ENCODE measurements at places on chromosomes 11 and 22.
A peak's percentile ranks its signal among the peaks of the same experiment; 100 is the strongest.

DNA sequence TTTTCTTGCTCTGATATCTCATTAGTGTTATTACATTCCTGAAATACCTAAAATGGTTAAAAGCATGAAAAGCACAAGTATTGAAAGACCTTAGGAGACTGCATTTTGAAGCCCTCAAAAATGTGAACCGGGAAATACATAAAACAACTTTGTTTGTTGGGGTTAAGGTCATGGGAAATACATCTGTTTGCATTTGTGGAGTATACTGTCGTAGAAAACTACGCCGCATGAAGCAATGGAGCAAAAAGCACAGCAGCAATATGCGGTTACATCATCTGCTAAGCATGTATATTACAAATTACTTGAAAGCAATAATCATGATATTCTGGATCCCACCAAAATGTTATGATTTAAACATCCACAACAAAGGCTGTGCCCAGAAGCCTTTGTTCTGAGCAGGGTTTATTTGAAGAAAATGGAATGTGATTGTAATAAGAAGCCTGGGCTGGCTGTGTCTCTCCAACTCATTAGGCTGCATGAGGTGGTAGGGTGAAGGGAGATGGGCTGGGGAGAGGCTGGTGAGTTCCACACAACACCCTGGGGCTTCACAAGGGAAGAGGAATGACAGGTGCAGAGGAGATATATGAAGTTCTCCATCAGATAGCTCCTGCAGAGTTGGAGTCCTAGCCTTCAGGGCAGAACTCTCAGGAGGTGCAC is 64.7 kb upstream of the LIN7C start:
- no peak for DNase-seq

- peak; percentile 13 for DNase-seq
Measured at GRCh38 chr11:46918788-46919513, 601 bp upstream of the LRP4 start.

- DNase-seq, result no peak
Measured at GRCh38 chr11:58059007-58059350, 28.2 kb downstream of the OR6Q1 start.

- no peak for DNase-seq
Measured at GRCh38 chr22:47645923-47646322, 883.5 kb downstream of the TBC1D22A start.

DNA sequence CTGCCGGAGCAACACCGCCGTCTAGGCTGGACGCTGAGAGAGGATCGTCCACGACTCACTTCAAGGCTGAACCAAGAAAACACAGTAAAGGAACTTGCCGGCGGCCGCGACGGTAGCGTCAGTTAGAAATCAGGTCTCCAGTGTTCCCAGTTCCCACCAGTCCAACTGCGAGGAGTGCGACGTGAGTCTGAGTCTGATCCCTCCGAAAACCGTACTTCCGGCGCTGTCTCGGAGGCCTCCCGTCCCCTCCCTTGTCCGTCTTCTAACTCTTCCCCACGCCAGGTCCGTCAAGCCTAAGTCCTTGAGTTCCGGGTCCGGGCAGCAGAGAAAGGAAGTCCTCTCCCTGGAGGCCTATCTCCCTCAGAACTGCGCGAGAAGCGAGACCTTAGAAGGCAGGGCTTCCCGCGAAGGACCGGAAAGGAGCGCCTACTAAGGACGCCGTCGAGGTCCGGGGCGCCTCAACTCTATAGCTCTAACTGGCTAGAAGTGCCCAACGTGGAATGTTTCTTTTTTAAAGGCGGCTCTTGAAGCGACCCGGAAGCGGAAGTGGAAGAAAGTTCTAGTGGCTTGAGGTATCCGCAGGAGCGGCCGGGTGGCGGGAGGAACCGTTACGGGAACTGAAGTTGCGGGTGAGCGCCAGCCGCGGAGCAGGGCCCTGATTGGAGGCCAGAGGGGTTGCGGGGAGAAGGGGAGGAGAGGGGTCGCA is at the start of the genes BANF1 and EIF1AD:
BANF1 (plus strand) TSS at position 562 of the 706 bp plus-strand sequence. CDS start 748 bp downstream, outside the sequence.
EIF1AD (minus strand) TSS at position 216 of the 706 bp plus-strand sequence. CDS start 1,768 bp downstream, outside the sequence.
- DNase-seq, result peak; percentile 99

- DNase-seq, result peak; percentile 78
Measured at GRCh38 chr22:39343259-39344045, 6.3 kb upstream of the SYNGR1 start.

DNA sequence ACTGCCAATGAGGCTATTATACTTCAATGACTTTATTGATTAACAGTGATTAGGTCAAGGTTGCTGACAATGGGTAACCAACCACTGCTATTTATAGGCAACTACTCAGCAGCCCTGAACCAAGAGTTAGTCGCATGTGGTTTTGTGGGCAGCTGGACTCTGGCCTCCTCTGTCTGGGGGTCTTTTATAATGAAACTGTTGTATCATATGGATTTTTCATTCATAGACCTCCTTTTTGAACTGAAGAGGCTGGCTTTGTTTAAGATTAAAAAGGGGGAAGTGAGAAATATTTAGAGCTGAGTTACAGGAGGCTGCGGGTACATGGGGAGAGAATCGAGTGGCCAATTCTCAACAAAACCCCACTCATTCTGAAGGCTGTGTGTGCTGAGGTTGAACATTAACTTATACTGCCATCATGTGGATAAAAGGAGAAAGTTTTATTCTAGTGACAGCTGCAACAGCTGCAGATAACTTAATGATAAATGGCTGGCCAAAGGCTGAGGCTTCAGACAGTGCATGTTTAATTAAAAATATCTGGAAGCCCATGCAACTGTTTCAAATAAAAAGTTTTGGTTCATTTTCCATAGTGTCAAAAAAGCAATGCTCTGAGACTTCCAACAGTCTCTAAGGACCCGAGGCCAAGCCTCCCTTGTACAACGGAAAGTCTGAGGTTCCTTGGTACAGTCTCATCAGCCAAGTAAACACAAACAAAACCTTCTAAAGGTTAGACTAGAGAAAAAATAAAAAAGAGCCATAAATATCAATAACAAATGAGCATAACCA is 682.6 kb downstream of the KCNA4 start:
- DNase-seq, result peak; percentile 59

DNA sequence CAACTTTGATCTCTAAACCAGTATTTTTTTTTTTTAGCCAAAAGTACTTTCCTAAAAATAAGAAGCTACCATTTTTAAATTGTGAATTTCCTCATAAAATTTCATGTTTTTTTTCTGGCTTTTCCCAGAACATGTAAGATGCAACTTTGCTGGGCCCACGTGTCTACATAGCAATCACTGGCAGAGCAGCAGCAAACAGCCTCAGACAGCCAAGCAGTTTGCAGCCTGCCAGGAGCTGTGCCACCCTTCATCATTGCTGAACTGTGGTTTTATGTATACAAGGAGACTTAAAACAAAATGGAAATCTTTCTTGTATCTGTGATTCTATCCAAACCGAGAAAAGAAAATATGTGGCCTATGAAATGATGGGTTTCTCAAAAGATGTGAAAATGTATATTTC is 110.2 kb downstream of the GRIA4 start:
- DNase-seq, result no peak

GRCh38 chr11:129985823-129986222 is 16.8 kb downstream of the PRDM10 start:
- no peak for DNase-seq

DNA sequence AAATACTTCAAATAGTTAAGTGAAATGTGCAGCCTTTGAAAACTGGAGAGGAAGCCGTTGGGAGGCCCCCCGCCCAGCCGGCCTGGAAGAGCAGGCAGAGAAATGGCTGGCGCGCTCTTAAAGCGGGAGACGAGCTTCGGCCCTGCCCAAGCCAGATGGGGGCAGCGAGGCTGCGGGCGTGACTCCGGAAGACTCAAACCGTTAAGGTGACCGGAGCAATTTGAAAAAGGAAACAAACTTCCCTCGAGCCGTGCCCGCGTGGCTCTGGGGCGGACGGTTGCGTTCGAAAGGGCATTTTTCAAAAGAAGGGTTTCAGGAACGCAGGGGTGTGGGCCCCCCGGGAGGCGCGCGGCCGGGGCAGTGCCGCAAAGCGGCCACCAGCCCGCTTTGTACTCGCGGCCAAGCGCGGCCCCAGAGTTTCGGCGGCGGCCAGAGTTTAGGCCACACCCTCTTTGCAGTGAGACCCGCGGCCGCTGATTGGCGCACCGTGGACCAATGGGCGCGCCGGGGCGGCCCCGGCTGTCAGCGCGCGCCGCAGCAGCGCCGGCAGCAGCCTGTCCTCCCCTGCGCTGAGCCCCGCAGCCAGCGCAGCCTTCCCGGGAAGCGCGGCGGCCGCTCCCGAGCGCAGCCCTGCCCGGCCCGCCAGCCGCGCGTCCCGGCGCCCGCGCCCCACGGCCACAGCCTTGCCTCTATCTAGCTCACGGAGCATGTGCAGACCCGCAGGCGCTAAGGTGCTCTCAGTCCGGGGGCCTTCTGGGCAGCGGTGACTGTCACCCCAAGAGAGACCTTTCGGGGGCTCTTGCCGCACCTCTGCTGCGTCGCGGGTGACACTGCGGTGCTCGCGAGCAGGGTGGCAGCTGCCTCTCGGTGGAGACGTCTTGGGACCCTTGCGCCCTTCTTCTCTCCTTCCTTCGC is at the start of gene NAV2:
NAV2 (plus strand) TSS at position 557 of the 915 bp plus-strand sequence. CDS start 859 bp downstream, outside the sequence.
- DNase-seq, result peak; percentile 85

DNA sequence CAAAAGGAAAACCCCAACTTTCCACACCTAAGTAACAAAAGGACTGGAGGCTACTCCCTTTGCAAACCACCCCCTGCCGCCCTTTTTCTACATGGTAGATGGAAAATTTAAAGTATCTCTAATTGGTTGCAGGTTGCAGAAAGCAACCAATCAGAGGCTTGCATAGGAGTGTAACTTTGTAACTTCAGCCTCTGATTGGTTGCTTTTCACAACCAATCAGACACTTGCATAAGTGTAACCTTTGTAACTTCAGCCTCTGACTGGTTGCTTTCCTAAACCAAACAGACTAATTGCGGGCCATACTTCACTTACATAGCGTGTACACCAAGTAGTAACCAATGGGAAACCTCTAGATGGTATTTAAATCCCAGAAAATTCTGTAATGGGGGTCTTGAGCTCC is 16.8 kb upstream of the ACER3 start:
- peak; percentile 34 for DNase-seq

DNA sequence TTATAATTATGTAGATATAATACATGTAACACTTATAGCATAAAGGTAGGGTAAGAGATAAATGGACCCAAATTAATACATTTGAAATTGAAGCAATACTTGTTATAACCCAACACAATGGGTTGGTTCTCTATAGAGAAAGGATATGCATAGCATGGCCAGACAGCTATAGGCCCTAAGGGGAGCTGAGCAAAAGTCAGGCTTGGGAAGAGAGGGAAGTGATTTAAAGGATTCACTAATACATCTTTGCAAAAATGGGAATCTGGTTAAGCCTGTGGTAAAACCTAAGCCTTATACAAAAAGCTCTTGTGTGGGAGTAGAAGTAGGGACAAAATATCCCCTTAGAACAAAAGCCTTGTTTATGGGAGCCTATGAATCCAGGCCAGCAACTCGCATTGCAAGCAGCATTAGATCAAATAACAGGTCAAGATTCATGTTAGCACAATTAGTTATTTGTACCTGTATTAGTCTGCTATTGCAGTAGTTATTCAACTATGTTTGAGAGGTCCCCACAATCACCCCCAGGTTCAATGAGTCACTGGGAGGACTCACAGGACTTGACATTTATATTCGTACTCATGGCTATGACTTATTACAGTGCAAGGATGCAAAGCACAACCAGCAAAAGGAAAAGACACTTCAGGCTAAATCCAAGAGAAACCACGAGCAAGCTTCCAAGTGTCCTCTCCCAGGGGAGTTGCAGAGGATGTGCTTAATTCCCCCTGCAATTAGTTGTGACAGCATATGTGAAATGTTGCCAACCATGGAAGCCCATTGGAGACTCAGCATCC is 144.7 kb upstream of the LMO1 start:
- DNase-seq, result no peak

DNA sequence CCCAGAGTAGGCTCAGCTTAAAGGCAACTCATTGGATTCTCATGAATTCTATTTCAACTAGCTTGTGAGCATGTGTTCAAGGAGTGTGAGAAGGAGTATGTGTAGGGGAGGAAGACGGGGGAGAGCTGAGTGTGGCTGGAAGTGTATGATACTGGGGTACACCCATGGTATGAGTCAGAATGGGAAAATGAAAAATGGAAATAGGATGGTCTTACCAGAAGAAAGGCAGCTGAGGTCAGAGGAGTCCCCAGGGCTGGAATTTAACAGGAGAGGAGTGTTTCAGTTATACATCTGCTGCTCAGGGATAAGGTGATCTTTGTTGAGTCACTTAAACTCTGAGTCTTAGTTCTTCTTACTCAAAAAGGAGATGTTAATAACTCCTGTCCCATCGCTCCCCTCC is 6.7 kb upstream of the ADAMTS15 start:
- DNase-seq, result no peak

- DNase-seq, result peak; percentile 71
Measured at GRCh38 chr11:75896843-75897419, 81.9 kb downstream of the UVRAG start.

DNA sequence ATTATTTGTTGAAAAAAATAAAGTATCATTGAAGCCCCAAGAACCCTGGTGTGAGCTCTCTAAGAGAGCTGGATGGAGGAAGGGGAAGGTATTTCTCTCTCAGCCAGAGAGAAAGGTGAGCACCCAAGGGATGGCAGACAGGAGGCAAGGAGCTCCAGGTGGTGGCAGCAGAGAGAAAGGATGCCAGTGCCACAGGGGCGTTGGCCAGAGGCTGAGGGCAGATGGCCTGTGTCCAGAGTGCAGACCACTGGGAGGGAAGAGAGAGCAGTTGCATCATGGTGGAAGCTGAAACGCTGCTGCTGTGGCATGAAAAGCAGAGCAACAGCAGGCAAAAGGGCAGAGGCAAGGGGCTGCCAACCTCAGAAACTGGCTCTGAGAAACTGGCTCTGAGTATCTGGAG is 8.5 kb downstream of the SPON1 start:
- no peak for DNase-seq

DNA sequence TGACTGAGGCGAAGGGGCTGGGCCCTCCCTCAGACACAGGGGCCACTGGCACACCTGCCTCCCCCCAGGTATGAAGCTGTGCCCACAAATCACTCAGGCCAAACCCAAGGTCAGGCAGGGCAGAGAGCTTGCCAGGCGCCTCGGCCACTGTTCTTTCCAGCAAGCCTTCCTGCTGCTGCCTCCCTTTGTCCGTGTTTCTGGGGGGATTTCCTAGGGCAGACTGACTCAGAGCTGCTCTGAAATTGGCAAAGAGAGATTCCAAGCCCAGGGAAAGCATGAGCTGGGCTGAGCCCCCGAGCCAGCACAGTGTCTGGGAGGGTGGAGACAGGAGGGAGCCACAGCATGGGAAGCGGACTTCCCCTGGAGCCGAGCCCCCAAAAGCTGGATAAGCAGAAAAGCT is 33.2 kb downstream of the PPP2R1B start:
- no peak for DNase-seq

DNA sequence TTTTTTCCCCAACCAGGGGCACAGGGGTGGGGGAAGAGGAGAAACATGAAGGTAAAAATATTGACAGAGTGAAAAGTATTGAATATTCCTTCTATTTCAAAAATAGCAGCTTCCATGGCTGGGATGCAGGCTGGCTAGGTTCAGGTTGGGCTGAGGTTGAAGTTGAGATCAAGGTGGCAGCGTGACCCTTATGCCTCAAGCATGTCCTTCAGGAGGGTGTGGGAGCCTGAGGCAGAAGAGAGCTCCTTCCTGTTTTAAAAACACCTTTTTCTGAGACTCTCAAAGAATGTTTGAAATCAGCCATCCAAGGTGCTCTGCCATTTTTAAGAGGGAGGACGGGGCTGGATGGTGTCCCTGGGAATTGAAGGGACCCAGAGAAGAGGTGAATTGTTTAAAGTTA is 29.5 kb downstream of the TIMP3 start:
- no peak for DNase-seq
